ENCODE measurements at places on chromosomes 7 and 10. TPM values are rescaled to one million over a fixed set of nuclear protein-coding genes. Genes with fewer than 3 reads are reported as not detected.

- no peak for DNase-seq
Measured at GRCh38 chr10:15784662-15785300, 65.1 kb upstream of the ITGA8 start.

DNA sequence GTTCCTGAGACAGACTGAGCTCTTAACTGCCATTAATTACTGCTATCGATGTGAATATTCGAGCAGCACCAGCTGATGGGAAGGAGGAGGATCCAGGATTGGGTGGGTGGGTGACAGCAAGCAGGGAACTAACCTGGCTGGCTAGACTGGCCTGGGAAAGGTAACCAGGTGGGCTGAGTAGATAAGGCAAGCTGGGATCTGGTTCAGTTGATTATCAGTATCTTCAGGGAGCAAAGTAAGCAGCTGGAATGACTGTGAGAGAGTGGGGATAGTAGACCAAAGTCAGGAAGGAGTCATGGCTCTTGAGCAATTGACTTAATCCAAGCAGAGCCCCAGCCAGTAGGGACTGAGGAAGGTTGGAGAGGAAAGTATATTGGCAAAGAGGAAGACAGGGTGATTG lies 46.9 kb upstream of the KMT2E start:
- no peak for DNase-seq

The ANKRD61 gene
- not detected for total RNA-seq

GRCh38 chr7:11709196-11709595 lies 122.8 kb downstream of the THSD7A start:
- no peak for DNase-seq

- DNase-seq, result no peak
Measured at GRCh38 chr10:33635967-33636515, 301.6 kb upstream of the NRP1 start.

The TIMM23B gene
- total RNA-seq, result 20.7 TPM

DNA sequence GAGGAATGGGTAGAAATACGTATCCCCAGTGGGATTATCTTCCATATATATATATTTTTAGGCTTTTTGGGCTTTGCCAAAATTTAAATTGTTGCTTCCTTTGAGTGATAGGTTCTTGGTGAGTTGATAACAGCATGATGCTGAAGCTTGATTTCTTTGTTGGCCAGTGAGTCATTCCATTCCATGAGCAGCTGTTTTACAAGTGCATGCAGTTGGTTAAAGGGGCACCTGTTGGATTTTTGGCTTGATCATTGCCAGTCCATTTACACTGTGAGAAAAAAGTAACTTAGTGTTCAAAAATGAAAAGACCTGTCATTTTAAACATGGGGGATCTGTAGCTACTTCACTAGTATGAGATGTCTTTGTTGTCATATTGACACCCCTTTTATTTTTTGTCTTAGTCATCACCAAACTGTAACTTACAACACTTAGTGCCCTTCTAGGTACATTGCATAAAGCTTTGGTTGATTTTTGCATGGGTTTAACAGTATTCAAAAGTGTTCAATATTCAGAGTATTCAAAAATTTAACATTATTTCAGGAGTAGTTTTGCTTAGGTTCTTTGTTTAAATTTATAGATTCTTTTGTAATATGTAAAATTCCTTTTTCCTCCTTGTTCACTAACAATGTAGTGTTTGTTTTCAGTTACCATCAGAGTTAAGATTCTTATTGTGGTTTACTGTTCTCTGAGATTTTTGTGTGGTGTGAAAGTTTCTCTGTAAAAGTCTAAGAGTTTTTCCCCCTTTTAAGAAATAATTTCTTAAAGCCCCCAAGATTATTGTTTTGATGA lies 8.8 kb downstream of the AKAP9 start:
- no peak for DNase-seq

The ERLIN1 gene
- total RNA-seq, result 7.2 TPM

- DNase-seq, result no peak
Measured at GRCh38 chr10:102713539-102713813, 721 bp downstream of the ARL3 start.
